ENCODE measurements at places on chromosomes 1 and 21.

DNA sequence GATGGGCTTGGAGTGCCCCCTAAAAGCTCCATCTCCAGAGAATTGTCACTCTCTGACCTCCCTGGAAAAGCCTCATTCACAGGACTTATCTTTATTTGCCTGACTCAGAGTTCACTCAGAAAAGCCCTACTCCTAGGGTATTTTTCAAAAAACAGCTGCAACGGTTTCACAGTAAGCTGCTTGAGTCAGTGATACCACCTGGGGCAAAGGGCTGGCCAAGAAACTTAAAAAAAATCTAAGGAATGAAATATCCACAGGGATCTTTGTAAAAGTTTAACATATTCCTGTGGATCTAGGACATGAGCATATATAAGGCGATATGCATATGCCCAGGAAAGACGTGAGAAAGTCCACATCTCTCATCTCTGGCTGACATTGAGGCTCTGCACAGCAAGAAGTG, 33.8 kb upstream of the TSPAN2 start:
- no peak for DNase-seq

DNA sequence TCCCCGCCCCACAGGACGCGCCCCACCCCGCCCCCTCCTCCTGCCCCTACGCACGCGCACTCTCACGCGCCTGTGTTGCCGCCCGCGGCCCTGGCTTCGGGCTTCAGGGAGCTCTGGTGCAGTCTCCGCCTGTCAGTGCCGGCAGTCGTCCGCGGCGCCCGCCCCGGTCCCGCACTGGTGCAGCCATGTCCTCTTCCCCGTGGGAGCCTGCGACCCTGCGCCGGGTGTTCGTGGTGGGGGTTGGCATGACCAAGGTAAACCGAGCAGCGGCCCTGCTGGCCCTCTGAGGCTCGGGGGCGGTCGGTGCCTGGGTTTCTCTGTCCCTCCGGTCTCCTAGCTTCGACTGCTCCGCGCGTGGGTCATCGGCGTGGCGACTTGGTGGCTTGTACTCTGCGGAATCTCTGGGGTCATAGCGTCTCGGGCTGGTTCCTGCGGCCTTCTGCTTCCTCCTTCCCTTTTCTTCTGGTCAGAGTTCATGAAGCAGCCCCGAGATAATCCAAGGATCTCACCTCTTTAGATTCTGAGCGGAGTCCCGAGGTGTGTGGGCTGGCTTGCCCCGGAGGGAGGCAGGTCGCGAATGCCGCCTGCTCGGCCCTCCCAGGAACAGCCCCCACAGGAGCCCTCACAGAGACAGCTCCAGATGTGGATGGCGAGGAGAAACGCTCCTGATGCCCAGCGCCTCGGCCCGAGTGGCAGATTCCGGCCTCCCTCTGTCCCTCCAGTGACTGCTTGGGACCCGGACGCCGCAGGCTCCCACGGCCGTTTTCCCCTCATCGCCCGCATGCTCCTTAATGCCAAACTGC, at the start of gene SCP2:
Gene SCP2 (plus strand): TSS at position 65 of the 803 bp plus-strand sequence. CDS start 121 bp downstream, at position 186.
- peak; percentile 63 for DNase-seq

DNA sequence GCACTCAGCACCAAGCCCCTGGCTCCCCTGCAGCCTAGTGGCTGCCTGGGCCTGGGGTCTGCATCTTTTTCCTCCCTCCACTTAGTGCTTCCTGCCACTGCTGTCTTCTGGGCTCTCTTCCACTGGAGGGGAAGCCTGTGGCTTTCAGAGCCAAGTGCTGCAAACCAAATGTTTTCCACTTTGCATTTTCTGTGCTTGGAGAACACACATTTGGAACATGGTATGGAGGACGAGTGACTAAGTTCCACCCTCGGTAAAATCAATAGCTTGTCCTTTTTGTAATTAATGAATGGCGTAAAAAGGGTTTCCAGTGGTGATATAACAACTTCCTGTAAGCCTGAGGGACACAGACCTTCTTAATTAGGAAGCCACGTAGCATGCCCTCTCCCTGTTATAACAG, 10.1 kb upstream of the GPR153 start:
- DNase-seq, result no peak

DNA sequence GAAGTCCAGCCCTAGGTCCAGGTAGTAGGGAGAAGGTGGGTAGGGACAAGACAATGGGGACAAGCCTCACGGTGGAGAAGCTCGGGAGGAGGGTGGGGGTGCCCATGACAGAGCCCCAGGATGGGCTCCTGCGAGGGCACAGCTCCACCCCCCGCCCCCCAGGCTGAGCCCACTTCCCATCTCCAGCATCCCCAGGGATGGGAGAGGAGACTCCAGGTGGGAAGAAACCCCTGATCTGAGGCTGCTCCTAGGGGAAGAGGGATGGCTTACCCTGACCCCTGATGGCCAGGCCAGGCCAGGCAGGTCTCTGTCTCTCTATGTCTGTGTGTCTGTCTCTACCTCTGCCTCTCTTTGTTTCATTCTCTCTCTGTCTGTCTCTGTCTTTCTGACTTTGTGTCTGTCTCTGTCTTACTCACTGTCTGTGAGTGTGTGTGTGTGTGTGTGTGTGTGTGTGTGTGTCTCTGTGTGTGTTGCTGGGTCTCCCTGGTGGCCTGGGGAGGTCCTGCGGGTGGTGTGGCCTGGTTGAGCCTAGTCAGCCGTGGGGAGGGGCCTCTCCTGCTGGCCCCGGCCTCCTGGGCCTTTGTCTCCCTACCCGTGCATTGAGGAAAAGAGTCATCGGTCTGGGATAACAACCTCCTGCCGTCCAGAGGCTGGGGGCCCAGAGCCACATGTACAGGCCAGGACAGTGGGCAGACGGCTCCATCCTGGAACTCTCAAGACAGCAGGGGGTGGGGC, 45.7 kb downstream of the WNT9A start:
- peak; percentile 20 for DNase-seq

GRCh38 chr1:51648180-51649109, 31.6 kb downstream of the OSBPL9 start:
- DNase-seq, result no peak

GRCh38 chr1:42453386-42453785, 2.4 kb downstream of the ZMYND12 start:
- no peak for DNase-seq

- DNase-seq, result no peak
These were observed 33.6 kb downstream of the LMO4 start for GRCh38 chr1:87362063-87362833.

- DNase-seq, result no peak
These were observed 43.4 kb downstream of the ITSN1 start for GRCh38 chr21:33685613-33686197.

DNA sequence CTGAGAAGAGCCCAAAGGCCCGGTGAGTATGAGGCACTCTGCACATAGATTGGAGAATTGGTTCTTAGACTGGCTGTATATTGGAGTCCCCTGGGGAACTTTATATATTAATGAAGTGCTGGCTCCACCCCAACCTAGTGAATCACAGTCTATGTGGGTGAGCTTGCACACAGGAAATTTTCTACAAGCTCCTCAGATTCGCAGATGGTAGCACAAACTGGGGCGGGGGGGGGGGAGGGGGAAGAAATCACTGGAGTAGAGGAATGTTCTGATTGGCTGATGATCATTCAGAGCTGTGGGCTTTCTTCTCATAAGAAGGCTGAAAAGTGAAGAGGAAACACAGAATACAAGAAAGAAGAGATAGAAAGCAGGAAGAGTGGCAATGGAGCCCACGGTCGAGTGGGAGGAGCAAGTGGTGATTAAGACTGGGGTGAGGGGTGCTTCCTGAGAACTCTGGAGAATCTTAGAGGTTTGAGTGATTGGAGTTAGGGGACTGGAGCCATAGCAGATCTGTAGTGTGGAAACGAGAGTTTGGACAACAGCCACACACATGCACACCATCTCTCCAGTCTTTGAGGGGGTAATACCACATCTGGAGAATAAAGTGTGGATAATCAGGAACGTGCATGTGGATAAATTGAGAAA, 465.9 kb upstream of the DAB1 start:
- no peak for DNase-seq

- no peak for DNase-seq
These were observed 11.1 kb downstream of the PRRX1 start for GRCh38 chr1:170674986-170675385.

Data from SW480 (cell line).